ENCODE measurements at places on chromosomes 12 and 14. TPM values are rescaled to one million over a fixed set of nuclear protein-coding genes. Genes with fewer than 3 reads are reported as not detected.

OR4Q3 gene
- not detected for total RNA-seq

GPR84 gene
- total RNA-seq, result not detected

KRT78 gene
- total RNA-seq, result 1.5 TPM

C14orf180 gene
- total RNA-seq, result not detected

SDS gene
- total RNA-seq, result not detected

SRRM4 gene
- total RNA-seq, result not detected

POLR3B gene
- total RNA-seq, result 12.9 TPM

IQSEC3 gene
- total RNA-seq, result not detected

GPD1 gene
- total RNA-seq, result 0.24 TPM

KNTC1 gene
- total RNA-seq, result 63.0 TPM

DLST gene
- 309 TPM for total RNA-seq

ART4 gene
- total RNA-seq, result not detected

FGF6 gene
- not detected for total RNA-seq

NTF3 gene
- not detected for total RNA-seq

HOXC12 gene
- total RNA-seq, result 0.28 TPM

TAS2R7 gene
- total RNA-seq, result not detected

SLC17A8 gene
- total RNA-seq, result not detected

CCDC197 gene
- total RNA-seq, result not detected

ESPL1 gene
- total RNA-seq, result 42.0 TPM

NTN4 gene
- 46.0 TPM for total RNA-seq

RNASE12 gene
- not detected for total RNA-seq

PPP4R4 gene
- total RNA-seq, result not detected

B4GALNT3 gene
- total RNA-seq, result 8.0 TPM

IFT43 gene
- total RNA-seq, result 98.8 TPM

PLEK2 gene
- 46.0 TPM for total RNA-seq

CLEC4A gene
- not detected for total RNA-seq

C12orf54 gene
- total RNA-seq, result not detected

SLC24A4 gene
- not detected for total RNA-seq

PFKM gene
- total RNA-seq, result 63.2 TPM

RPGRIP1 gene
- 0.75 TPM for total RNA-seq

CCDC196 gene
- not detected for total RNA-seq

INHBE gene
- 0.73 TPM for total RNA-seq

IL23A gene
- 2.9 TPM for total RNA-seq

SPIC gene
- not detected for total RNA-seq

LTB4R gene
- 10.3 TPM for total RNA-seq

CPSF6 gene
- total RNA-seq, result 56.8 TPM

KLHL42 gene
- total RNA-seq, result 33.6 TPM

TAS2R43 gene
- total RNA-seq, result 1.1 TPM

SLC25A47 gene
- not detected for total RNA-seq

RNASE13 gene
- not detected for total RNA-seq

FAM186B gene
- total RNA-seq, result 1.7 TPM

CLEC4D gene
- not detected for total RNA-seq
